ENCODE measurements at places on chromosomes 3 and 15. TPM values are rescaled to one million over a fixed set of nuclear protein-coding genes. Genes with fewer than 3 reads are reported as not detected.

- no peak for DNase-seq
Measured at GRCh38 chr3:188019727-188020126, 134.2 kb upstream of the LPP start.

DNA sequence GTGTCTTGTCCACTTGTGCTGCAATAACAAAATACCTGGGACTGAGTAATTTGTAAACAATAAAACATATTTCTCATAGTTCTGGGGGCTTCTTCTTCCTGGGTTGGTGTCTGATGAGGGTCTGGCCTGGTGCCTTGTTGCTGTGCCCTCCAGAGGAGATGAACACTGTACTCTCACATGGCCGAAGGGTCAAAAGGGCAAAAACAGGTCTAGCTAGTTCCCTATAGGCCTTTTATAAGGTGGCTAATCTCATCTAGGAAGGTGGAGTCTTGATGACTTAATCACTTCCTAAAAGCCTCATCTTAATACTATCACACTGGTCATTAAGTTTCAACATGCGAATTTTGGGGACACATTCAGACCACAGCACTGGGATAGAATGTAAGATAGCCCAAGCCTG, 228.4 kb downstream of the TLE3 start:
- no peak for DNase-seq

DNA sequence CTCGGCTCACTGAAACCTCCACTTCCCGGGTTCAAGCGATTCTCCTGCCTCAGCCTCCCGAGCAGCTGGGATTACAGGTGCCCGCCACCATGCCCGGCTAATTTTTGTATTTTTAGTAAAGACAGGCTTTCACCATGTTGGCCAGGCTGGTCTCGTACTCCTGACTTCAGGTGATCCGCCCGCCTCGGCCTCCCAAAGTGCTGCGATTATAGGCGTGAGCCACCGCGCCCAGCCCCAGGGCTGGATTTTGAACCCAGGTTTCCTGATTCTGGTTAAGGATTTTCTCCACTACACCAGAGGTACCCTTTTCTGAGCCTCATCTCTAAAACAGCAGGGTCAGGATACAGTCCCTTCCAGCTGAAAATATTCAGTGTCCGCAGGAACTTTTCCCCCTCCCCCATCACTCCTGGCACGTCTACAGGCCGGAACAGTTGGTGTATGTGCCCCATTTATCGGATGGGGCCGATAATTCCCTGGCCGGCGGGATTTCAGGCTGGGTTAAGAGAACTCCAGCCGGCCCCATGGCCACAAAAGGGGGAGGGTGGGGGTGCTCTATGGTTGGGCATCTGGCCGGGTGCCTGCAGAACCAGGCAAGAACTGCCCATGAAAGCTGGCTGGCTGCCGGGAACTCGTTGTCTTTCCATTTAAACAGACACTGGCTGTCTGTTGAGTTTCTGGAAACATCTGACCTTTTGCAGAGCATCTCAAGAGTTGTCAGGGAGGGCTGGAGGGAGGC, 26.8 kb upstream of the SEMA4B start:
- peak; percentile 69 for DNase-seq

DNA sequence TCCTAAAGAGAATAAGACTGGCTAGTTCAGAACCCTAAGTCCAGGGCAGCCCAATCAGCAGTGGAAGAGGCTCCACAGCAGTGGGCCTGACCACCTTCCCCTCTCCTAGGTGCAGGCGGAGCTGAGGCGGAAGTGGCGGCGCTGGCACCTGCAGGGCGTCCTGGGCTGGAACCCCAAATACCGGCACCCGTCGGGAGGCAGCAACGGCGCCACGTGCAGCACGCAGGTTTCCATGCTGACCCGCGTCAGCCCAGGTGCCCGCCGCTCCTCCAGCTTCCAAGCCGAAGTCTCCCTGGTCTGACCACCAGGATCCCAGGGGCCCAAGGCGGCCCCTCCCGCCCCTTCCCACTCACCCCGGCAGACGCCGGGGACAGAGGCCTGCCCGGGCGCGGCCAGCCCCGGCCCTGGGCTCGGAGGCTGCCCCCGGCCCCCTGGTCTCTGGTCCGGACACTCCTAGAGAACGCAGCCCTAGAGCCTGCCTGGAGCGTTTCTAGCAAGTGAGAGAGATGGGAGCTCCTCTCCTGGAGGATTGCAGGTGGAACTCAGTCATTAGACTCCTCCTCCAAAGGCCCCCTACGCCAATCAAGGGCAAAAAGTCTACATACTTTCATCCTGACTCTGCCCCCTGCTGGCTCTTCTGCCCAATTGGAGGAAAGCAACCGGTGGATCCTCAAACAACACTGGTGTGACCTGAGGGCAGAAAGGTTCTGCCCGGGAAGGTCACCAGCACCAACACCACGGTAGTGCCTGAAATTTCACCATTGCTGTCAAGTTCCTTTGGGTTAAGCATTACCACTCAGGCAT, 33.7 kb downstream of the VIPR1 start:
- peak; percentile 31 for DNase-seq

The ATP8B4 gene
- total RNA-seq, result 12.5 TPM
